ENCODE measurements at places on chromosomes 7 and 10.

DNA sequence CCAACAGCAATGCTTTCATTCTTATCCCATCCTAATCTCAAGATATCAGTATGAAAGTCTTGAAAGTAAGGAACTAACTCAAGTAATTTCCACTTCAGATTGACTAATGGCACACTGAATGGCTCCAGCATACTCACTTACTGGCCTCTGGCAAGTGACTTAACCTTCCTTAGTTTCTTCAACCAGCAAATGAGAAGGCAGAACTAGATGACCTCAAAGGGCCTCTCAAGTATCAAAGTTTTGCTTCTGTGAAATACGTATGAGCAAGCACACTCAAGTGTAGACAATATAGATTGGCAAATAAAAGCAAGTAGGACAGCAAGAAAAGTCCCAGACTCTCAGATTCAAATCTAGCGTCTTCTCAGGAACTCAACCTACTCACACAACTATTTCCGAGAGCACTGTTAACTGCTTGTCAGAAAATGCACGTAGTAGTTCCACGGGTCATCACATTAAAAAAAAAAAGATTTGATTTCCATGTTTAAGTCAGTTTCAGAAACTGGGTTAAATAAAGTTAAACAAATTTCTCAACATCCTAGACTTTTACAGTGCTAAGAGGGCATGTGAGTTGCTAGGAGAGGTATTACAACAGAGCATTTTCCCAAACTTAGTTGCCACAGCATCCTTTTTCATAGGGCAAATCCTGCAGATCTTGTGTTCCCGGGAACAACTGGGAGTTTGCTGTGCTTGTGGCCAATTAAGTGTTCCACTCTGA lies 276.9 kb upstream of the KLF14 start:
- no peak for DNase-seq

- DNase-seq: no peak
Measured at GRCh38 chr10:113007821-113008220, 57.8 kb downstream of the TCF7L2 start.

DNA sequence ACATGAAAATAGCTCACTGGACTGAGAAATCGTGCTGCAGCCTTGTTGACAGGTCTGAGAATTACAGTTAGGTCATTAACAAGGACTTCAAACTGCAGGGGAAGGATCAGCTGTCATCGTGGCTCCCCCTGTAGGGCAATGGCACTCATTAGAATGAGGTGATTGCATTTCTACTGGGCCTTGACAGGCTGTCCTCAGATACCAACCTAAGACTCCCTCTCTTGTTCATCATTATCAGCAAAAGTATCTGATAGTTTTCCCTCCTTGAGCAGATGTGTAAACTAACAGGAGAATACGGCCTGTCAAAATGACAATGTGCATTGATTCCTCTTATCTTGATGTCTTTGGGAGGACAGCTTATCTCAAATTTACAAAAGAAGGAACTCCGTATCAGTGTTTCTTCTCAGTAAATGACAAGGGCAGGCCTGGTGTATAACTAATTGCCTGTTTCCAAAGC lies 648.5 kb upstream of the LRRN3 start:
- no peak for DNase-seq

DNA sequence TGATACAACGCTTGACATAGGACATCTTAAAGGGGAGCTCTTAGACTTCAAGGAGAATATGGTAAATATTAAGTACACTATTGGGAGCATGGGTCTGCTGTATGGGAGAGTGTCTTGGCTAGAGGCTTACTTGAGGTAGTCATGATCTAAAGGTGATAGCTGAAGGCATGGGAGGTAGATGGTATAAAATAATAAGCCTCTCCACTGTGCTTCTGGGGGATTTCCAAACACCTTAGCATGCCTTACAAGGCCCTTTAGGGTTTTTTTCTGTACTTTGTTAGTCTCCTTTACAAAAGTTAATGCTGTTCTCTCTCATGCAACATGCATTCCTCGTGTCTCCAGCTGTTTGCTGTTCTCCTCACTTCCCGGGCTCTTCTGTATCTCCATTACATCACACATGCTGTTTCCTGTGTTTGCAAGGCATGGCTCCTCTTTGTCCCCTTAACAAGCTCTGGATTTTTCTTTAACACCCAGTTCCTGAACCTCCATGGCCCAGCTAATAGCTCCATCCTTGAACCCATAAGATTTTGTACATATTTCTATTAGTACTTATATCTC lies 449.7 kb downstream of the AUTS2 start:
- no peak for DNase-seq

DNA sequence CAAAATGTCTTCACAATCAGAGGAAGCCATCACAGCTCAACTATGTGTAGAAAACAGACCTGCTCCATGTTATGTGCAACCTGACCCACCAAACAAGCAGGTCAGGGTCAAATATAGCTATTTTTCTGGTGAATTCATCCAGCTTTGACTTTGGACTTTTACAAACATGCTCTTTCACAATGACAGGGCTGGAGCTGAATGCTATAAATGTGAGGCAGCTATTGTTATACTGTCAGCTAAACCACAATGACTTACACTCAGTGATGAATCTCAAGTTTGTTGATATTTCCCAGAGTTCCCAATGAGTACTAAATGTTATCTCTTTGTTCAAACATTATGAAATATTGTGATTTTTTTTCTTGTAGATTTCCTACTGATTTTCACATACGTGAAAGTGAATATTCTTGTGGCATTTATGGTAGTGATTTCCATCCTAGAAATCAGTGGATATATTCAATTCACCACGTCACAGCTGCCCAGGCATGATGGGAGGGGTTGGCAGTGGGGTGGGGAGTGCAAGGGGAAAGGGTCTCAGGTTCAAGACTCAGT lies 2.5 kb upstream of the ITIH2 start:
- DNase-seq: no peak

- no peak for DNase-seq
Measured at GRCh38 chr10:56319386-56319785, 41.7 kb downstream of the ZWINT start.

DNA sequence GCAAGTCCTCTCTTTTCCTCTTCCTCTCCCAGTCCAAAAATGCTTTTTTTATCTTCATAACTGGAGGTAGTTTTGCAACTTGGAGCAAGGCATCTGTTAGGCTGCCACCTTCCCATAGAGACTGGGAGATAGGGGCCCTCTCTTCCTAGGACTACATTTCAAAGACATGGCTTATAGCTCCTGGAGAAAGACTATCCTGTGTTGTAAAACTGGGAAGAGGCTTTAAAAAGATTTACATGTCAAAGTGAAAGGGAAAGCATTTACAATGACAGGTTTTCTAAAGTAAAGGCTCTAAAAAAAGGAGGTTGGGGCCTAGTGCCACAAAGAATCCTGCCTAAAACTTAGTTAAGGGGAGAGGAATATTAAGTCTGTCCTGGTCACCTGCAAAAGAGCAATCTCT lies 82.2 kb upstream of the SEMA3E start:
- DNase-seq: no peak

GRCh38 chr10:103828107-103828506 lies 27.3 kb downstream of the SH3PXD2A start:
- no peak for DNase-seq

DNA sequence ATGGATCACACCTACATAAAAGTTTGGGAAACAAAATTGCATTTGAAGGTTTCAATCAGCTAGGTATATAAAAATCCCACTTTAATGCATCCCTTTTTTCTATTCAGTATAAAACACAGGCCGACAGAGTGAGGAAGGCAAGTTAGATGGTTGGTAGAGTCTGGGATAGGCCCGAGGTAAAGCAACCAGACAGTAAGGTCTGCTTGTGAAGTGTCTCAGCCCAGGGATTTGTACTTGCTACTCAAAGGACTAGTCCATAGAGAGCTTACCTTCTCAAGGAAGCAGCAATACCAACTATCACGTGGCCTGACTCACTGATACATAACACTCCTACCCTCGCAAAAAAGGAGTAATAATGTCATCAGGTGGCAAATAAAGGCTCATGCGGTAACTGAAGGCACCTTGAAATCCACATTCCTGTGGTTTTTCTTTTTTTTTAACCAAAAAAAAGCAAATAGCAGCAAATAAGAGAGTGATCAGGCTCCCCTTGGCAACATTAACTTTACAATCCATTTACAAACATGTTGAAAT lies 56.2 kb upstream of the ATP6V0A4 start:
- DNase-seq: no peak

GRCh38 chr10:117472872-117473271 lies 69.7 kb upstream of the EMX2 start:
- no peak for DNase-seq

GRCh38 chr7:117010375-117011133 lies 57.3 kb downstream of the ST7 start:
- no peak for DNase-seq

DNA sequence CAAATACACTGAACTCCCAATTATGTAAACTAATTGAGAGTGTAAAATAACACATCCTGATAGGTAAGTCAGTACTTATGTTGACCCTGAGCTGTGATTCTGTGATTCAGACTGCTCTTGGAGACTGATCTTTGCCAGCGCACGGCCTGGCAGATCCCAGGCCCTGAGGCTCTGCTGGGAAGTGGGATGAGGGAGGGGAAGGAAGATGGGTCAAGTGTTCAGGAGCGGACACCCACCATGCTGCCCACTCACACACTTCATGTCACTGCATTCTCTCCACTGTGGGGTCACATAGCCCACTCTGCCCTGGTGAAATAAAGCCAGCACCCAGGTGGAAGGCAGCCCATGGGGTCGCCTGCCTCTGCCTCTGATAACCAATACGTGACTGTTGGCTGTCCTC lies 226.2 kb downstream of the TNS3 start:
- DNase-seq: no peak

GRCh38 chr7:3670898-3671297 lies 369.8 kb downstream of the SDK1 start:
- no peak for DNase-seq

- no peak for DNase-seq
Measured at GRCh38 chr7:96441436-96442084, 119.7 kb upstream of the SLC25A13 start.

GRCh38 chr7:6256677-6257535 lies 15.5 kb downstream of the CYTH3 start:
- no peak for DNase-seq

GRCh38 chr10:43390759-43391158 lies 18.2 kb downstream of the HNRNPF start:
- no peak for DNase-seq
